ENCODE measurements at places on chromosomes 7 and 10. TPM values are rescaled to one million over a fixed set of nuclear protein-coding genes. Genes with fewer than 3 reads are reported as not detected.

- no peak for DNase-seq
These were observed 38.3 kb upstream of the BTBD16 start for GRCh38 chr10:122232769-122233168.

The IKZF1 gene
- 20.0 TPM for total RNA-seq

DNA sequence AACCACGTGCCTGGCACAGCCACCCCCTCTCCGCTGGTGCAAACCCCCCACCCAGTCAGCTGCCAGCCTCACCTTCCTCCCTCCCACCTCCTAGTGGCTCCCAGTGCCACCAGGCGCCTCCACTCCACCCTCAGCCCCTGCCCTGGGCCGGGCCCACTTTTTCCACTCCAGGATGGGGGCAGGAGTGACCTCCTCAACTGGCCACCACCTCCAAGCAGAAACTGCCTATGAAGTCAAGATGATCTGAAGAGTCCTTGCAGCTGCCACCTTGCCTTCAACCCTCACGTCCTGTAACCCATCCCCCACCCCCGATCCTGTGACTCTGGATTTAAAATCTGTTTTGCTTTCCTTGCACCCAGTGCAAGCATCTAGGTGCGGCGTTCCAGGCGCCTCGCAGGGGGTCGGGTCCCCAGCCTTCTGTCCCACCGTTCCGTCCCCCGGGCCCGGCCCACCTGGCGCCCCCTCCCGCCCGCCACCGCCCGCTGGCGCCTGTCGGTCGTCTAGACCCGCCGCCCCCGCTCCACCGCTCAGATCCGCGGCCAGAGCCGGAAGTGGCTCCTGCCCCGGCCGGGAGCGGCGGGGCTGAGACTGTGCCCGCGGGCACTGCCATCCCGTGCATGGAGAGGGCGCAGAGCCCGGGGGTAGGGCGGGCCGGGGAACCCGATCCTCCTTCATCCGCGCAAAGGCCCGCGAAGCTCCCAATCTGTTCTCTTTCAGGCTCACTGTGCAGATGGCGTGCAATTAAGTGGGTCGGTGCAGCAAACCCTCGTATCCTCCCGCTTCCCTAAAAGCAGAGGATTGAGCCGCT is 51.2 kb upstream of the GTF2I start:
- no peak for DNase-seq

DNA sequence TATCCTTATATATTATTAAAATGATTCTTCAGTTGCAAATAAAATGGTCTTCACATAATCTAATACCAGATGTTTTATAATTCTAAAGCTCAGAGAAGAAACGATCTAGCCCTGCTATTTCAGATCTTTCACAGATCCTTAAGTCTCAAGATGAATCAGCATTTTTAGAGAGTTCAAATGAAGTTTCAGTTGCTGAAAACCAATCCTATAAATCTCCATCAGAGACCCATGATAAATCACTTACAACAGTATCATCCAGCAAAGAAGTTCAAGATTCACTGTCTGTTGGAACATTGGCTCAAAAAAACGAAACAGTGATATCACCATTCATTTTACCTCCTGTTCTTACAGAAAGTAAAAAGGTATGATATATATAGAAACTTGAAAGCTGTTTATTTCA is 137.0 kb downstream of the CCDC7 start:
- no peak for DNase-seq

- no peak for DNase-seq
These were observed 53.5 kb upstream of the AGBL3 start for GRCh38 chr7:134932707-134933370.

- no peak for DNase-seq
These were observed 887 bp downstream of the COL13A1 start for GRCh38 chr10:69802424-69803161.

- no peak for DNase-seq
These were observed 466 bp upstream of the DNAJB12 start for GRCh38 chr10:72355214-72355555.

The VGF gene
- total RNA-seq: not detected

DNA sequence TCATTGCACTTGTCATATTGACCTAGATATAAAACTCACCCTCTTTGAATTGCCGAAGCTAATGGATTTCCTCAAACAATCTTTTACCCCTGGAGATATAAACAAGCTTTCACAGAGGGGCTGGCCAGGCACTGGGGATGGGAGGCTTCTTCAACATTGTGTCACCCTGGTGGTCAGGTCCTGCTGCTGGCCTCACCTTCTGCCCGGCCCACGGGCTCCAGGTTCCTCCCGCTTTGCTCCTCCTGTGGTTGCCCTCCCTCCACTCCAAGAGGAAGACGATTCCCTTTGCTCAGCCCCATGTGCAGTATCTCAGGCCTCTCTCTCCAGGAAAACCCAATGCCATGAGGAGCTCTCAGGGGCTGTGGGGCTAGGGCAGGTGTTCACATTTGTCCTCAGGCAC is 118.1 kb upstream of the ADCY1 start:
- DNase-seq: no peak

DNA sequence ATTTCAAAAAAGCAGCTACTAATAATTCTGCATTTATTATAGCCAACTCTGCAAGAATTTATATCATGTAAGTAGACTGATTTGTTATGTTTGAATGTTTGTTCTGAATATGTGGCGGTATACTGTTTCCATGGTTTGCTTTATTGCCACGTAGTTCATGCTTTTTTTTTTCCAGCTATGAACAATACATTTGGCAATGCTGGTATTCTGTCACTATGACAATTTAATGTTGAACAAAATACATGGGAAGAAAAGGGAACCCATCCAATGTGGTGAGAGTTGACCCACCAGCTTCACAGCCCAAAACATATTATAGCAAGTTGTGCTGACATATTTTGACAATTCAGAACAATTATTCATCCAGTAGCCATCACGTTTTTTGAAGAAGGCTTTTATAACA is 145.6 kb downstream of the CCDC71L start:
- DNase-seq: no peak

- DNase-seq: no peak
These were observed 108.4 kb upstream of the PALS2 start for GRCh38 chr7:24464861-24465260.

DNA sequence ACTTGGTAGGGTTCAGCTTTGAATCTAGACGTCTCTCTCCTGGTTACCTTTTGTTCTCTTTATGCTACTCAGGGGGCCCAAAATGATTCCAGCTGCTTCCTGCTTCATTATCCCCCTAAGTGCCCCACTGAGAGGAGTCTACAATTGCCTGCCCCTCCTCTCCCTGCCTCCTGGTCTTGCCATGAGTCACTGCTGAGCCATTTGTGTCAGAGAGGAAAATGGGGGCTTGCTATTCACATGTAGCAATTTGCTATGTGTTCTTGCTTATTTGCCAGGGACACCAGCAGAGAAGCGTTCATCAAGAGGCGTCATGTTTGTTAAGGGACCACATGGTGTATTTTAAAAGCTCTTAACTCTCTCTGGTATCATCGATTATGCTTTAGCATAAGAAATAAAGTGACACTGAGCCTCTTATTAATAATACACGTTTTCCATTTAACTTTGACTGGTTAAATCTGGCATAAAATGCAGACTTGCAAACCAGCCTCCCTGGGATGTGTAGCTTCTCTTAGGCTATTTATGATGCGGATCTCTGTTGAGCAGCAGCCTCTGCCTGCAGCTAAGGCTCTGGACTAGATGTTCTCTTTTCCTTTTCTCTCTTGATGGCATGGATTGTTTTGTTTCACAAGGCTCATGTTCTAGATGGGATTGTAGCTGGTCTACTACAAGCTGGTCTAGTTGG is 239.3 kb downstream of the AUTS2 start:
- no peak for DNase-seq
